Left ventricle myocardium superior (tissue), 1 donor: ENCODE measurements at places on chromosomes 12 and 14. TPM values are rescaled to one million over a fixed set of nuclear protein-coding genes. Genes with fewer than 3 reads are reported as not detected.

KLRC4 gene
- not detected for total RNA-seq

TMEM229B gene
- total RNA-seq = 2.2 TPM

OR4N5 gene
- total RNA-seq = not detected

CD69 gene
- 1.1 TPM for total RNA-seq

IL22 gene
- not detected for total RNA-seq

RGS6 gene
- 26.0 TPM for total RNA-seq

ANO2 gene
- total RNA-seq = 16.1 TPM

B4GALNT1 gene
- total RNA-seq = 5.1 TPM

FOXG1 gene
- not detected for total RNA-seq

ADGRD1 gene
- total RNA-seq = 83.6 TPM

CCDC175 gene
- total RNA-seq = not detected

FSCB gene
- not detected for total RNA-seq

NFE2 gene
- total RNA-seq = 0.74 TPM

BTBD6 gene
- total RNA-seq = 51.6 TPM

NDUFB1 gene
- total RNA-seq = 648 TPM

FOXJ2 gene
- 25.9 TPM for total RNA-seq

DNA sequence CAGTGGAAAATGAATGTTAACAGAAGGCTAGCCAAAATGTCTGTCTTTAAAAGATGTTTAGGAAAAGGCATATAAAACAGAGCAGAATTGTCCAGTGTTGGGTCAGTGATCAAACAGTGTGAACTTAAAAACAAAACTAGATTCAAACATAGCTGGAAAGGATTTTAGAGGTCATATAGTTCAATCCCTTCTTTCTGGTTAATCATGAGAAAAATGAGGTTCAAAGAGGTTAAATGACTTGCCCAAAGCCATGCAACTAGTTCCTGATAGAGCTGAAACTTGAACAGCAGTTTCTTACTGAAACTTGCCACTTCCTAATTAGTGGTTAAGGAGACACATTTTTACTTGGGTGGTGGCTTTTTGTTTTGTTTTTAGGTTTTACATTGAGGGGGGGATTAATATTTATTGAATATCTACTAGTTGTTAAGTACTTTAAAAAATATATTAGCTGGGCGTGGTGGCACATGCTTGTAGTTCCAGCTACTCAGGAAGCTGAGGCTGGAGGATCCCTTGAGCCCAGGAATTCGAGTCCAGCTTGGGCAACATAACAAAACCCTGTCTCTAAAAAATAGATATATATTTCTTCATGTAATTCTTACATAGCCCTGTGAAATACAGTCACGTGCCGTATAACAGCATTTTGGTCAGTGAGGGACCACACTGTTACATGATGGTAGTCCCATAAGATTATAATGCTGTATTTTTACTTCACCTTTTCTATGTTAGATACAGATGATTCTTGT lies 20.4 kb downstream of the ACVR1B start:
- no peak for DNase-seq

GRCh38 chr12:123744836-123745235 lies 17.3 kb upstream of the DNAH10 start:
- no peak for DNase-seq

GRCh38 chr14:76752744-76753143 lies 8.5 kb upstream of the VASH1 start:
- DNase-seq = no peak

DNA sequence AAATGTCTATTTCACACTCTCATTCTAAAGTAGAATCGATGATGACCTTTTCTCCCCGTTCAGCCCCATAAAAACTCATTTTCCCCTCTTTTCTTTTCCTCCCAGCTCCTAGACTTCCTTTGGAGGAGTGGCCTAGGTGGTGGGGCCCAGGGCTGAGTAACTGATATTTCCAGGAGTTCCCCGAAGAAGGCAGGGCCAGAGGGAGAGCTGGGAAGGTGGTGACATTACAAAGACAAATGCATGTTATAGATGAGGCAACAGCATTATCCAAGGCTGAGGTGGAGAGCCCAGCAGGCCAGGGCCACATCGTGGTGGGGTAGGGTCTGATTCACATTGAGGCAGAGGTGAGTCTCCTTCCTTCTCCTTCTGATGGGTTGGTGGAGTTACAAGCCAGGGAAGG lies 22.2 kb upstream of the HDAC7 start:
- no peak for DNase-seq

GRCh38 chr14:36503771-36504741 lies 16.0 kb downstream of the NKX2-1 start:
- DNase-seq = no peak

- no peak for DNase-seq
Observed at GRCh38 chr12:71160585-71160984, 2.8 kb upstream of the TSPAN8 start.

DNA sequence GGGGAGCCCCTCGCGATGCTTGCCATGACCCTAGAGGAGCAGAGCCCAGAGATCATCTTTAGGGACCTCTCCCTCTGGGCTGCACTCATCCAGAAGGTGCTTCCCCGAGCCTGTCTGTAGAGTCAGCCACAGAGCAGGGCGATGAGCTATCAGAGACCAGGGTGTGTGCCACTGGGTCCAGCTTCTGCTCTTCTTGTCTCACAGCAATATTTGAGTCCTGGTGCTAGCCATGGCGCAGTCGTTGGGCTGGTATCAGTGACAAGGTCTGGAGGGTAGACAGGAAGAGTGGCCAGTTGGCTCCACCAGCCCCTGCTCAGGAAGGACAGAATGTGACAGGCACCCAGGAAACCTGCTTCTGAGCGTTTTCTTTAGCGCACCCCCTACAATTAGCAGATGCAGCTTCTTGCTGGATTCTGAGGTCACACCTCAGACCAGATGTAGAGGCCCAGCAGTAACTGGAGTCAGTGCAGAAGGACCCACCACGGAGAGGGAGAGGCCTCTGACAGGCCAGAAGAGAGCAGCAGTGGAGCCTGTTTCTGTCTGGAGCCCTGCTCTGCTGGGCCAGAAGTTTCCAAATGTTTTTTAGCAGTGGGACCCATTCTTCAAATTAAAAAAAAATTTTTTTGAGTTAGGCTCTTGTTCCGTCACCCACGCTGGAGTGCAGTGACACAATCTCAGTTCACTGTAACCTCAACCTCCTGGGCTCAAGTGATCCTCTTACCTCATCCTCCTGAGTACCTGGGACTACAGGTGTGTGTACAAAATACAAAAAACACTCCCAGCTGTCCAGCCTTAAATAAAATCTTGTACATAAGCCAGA lies 23.7 kb downstream of the ANKRD9 start:
- DNase-seq = no peak

GRCh38 chr12:33663000-33663654 lies 223.5 kb upstream of the SYT10 start:
- no peak for DNase-seq

DNA sequence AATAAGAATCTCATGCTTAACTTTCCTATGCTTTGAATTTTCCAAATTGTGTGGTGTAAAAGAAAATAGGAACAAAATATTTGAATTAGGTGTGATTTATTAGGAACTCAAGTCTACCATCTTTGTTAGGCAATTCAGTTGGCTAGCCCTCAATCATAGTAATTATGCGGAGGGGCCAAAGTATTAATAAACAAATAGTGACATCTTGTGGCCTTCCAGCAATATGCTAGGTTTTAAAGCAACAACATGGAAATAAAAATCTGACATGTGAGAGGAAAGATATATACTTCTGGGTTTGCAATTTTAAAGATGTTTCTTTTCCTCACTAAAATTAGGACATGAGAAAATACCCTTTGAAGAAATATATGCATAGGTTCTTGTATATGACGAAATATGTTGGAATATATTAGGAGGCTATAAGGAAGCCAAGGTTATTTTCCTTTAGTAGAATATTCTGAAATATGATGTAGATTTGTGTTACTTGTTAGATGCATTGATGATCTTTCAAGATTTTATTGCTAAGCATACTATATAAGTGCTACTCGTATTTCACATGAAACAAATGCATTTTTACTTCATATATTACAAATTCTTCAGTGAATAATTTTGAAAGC lies 200.4 kb downstream of the PTPRO start:
- DNase-seq = no peak

DNA sequence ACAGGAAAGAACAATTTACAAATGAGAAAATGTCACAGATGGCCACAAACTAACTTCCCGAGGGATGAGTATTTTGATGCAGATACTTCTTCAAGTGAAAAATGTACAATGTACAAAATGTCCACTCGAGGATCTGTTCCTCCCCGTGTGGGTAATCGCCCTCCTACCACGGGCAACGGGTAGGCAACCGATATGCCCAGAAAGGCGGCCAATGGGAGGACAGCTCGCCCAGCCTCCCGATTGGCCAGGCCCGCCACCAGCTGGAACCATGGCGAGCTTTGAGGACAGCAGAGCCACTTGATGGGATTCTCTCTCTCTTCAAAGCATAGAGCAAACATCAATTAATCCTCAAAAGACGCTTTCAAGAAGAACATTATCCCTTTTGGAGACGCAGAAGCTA lies 42.3 kb downstream of the DPF3 start:
- no peak for DNase-seq

DNA sequence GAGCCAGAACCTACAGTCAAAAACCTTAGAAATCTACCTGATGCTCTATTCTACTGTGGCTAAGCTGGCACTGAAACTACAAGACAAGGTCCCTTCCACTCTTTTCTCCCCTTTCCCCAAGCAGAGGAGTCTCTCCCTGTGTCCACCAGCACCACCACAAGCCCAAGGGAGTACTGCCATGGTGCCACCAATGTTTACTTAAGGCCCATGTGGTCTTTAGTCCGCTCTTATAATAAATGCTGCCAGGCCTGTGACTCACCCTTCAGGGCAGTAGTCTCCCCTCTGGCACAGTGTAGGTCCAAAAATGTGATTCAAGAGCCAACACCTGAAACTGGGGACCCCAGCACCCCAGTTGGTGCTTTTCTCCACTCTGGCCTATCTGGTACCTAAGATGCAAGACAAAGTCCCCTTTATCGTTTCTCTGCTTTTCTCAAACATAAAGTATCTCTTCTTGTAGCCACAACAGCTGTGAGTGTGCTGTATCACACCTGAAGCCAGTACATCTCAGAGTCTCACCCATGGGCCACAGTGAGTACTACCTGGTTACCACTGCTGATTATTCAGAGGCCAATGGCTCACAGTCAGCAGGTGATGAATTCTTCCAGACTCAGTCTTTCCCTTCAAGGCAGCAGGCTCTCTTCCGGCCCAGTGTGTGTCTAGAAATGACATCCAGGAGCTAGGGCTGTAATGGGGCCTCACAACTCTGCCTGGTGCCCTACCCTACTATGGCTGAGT lies 29.3 kb downstream of the SLC38A2 start:
- no peak for DNase-seq

DNA sequence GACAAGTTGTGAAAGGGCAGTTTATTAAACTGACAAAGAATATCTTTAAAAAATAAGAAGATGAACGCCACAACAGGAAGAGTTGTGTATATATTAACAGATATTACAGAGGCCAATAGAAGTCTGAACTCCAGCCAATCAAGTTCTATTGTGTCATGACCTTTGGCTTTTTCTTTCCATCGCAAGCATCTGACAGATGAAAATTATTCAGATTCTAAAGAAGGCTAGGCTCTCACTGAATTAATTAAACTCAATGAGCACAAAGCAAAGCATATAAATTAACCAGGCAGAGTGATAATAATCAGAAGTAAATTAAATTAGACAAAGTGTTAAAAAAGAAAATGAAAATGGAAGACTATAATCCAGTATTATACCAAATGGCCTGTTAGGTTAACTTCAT lies 62.0 kb upstream of the PYGL start:
- no peak for DNase-seq

- DNase-seq = peak; percentile 49
Observed at GRCh38 chr12:29317556-29318363, 63.2 kb downstream of the ERGIC2 start.

DNA sequence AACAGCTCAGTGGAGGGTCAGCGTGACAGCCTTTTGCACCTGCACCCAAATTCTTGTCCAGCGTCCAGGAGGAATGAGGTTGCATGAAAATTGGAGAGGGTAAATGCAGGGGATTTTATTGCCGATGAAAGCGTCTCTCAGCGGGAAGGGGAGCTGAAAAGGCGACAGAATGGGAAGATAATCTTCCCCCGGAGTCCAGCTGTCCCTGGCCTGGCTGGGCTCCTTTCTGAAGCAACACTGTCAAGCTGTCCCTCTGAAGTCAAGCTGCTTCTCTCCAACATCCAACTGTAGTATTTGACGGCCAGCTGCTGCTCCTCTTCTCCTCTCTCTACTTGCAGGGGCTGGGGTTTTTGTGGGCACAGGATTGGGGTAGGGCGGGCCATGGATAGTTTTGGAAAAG lies 32.7 kb downstream of the NOPCHAP1 start:
- DNase-seq = no peak

DNA sequence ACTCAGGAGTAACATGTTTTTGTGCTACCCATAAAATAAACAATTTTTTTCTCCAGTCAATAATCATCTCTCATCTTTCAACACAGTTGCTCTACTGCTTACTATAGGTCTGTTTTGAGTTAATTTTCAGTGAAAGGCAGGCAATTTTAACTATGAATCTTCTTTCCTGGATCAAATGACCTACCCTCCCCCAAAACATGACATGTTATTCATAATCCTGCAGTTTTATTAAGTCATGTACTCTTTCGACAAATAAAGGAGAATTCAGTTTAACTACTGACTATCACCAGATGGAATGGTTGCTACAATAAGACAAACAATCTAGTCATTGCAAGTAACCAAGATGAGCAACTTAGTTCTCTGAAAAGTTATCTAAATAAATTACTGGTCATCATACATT lies 106.0 kb upstream of the FAR2 start:
- DNase-seq = no peak

DNA sequence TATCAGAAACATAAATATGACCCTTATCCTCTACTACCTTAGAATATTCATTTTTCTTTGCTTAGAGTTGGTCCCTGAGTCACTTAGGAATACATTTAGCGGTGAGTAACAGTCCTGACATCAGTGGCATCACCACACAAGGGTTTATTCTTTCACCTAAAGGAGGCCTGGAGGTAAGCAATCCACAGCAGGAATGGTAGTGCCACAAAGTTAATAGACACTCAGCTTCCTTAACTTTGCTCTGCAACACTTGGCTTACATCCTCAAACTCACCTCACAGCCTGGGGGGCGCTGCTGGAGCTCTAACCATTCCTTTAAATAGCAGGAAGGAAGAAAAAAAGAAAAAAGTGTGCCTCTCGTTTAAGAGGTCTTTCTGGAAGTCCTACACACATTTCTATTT lies 29.1 kb downstream of the BBOF1 start:
- no peak for DNase-seq

GRCh38 chr12:1588575-1588947 lies 5.8 kb downstream of the FBXL14 start:
- no peak for DNase-seq

GRCh38 chr12:39426636-39427240 lies 16.2 kb downstream of the KIF21A start:
- DNase-seq = no peak

DNA sequence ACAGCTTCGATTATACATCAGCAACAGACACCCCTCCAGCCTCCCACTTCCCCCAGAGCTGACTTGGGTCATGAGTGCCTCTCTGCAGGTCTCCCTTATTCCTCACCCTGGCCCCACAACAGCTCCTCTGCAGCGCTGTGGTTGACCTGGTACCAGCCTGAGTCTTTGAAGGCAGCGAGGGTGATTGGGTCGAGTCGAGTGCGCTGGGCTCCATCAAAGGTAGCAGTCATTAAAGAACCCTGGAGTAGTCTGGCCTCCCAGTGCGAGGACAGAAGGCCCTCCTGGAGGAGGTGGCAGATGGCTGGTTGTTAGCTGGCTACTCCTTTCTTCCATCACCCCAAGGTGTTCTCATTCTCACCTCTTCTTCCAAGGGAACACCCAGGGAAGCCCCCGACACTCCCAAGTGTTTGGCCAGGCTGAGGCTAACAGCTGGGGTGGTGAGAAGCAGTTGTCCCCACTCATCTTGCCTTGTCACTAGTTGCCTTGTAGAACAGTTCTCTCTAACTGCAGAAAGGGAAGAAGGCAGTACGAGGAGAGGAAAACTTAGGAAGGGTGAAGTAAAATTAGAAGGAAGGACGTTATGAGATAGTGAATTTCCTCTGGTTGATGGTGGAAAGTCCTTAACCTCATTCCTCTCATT lies 2.7 kb downstream of the CIROP start:
- no peak for DNase-seq
